ENCODE measurements at places on chromosomes 6 and 20. TPM values are rescaled to one million over a fixed set of nuclear protein-coding genes. Genes with fewer than 3 reads are reported as not detected.
A peak's percentile ranks its signal among the peaks of the same experiment; 100 is the strongest.

GRCh38 chr20:40294175-40294574, 394.9 kb downstream of the MAFB start:
- no peaks in the 10 kb centered on the region for H3K27me3 ChIP-seq
- no peaks in the 10 kb centered on the region for H3K4me1 ChIP-seq
- H3K36me3 ChIP-seq = no peaks in the 10 kb centered on the region

DNA sequence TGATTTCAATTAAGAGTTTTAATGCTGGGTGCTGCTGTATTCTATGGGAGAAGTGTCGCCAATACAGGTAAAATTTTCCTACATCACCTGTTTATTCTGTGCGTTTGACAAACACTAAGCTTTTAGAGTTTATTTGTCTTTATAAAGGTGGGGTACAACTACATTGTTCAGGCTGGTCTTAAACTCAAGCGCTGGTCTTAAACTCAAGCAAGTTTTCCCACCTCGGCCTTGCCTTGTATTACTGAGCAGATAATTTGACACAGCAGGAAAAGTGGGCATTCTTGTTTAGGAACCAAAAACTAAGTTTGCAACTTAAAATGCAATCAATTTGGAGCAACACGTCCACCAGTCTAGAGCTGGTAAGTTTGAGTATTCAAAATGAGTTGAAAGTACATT, 112.9 kb upstream of the BTN3A2 start:
- peak overlapping the region; percentile 53 for H3K27ac ChIP-seq
- H3K4me1 ChIP-seq = no peaks in the 10 kb centered on the region
- H3K27me3 ChIP-seq = no peaks in the 10 kb centered on the region

GRCh38 chr6:144278659-144279314, 6.3 kb upstream of the UTRN start:
- no peaks in the 10 kb centered on the region for H3K4me1 ChIP-seq
- no peak overlapping the region for H3K27ac ChIP-seq
- no peaks in the 10 kb centered on the region for H3K36me3 ChIP-seq
- no peak for DNase-seq
- no peaks in the 10 kb centered on the region for H3K27me3 ChIP-seq
- no peak overlapping the region for H3K4me3 ChIP-seq

DNA sequence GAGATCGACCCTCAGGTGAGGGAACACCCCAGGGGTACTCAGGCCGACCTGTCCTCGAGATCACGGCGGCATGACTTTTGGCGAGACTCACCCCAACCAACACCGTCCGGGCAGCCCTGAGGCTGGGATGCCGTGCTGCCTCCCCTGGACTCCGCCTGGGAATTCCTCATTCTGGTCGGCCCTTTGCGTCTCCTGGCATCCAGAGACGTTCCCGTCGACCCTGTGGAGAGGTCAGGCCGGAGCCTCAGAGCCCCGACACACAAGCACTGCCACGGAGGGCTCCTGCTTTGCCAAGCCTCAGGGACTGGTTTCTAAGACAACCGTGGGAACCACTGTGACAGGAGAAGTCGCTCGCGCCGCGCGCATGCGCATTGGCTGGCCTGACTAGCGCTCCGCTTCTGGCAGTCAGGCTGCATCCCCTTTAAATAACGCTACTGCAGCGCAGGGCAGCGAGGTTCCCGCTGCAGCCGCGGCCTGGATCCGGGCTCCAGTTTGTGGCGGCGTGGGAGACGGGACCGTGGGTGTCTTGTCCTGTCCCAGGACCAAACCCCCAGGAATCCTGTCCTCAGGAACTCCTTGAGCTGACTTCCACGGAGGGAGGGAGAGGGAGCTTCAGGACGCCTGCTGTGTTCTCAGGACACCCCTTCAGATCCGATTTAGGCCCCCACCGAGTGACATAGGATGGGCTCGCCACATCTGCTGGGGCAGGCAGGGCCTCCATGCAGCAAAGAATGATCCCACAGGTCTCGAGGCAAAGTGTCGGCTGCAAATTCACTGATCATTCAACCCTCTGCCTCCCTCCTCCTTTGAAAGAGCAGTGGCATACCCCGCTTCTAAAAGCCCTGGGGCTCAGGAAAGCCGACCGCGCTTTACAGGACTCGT, 163.2 kb upstream of the ZNF337 start:
- H3K27ac ChIP-seq = no peak overlapping the region
- no peaks in the 10 kb centered on the region for H3K36me3 ChIP-seq
- H3K27me3 ChIP-seq = no peaks in the 10 kb centered on the region
- peak; percentile 53 for DNase-seq

- no peak for DNase-seq
- no peak overlapping the region for H3K27ac ChIP-seq
- H3K36me3 ChIP-seq = no peaks in the 10 kb centered on the region
- no peaks in the 10 kb centered on the region for H3K27me3 ChIP-seq
- no peak overlapping the region for H3K4me3 ChIP-seq
These were observed 97.5 kb downstream of the FAM120B start for GRCh38 chr6:170404036-170404435.

GRCh38 chr6:153563001-153563400, 431.9 kb upstream of the RGS17 start:
- H3K4me1 ChIP-seq = no peaks in the 10 kb centered on the region
- no peaks in the 10 kb centered on the region for H3K27me3 ChIP-seq
- H3K36me3 ChIP-seq = no peaks in the 10 kb centered on the region

The COL9A3 gene
- total RNA-seq = 6.5 TPM

The KIAA0408 gene
- 6.3 TPM for total RNA-seq

DNA sequence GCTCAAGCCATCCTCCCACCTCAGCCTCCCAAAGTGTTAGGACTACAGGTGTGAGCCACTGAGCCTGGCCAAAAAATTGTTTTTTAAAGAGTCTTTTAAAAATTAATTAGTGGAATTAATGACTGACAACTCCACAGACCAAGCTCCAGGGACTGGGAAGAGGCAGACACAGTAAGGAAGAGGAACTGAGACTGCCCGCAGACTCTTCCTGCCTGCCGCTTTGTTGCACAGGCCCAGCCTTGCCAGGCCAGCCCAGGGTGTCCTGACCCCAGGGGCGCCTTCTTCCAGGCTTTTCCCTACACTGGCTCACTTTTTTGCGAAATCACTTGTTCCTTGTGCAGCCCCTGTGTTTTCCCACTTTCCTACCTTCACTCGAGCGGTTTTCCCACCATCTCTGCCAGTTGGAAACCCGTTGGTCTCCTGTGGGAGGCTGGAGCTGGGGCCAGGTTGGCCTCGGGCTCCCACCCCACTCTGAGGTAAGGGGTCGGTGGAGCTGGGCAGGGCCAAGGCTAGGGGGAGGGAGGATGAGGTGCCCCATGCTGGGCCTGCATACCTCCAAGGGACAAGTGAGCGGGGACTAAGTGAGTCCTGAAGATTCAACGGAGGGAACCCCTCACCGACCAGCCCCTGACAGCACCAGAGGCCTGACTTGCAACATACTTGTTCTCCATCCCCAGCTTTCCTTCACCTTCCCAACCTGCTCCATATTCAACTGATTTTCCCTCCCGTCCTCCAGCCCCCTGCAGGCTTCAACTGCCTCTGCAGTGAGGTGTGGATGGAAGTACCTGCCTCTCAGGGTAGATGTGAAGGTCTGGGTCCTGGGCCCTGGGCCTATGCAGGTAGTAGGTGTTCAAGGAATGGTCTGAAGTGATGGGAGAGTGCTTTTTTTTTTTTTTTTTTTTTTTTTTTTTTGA, 23.5 kb upstream of the SMIM29 start:
- no peaks in the 10 kb centered on the region for H3K27me3 ChIP-seq
- no peak overlapping the region for H3K4me3 ChIP-seq
- H3K27ac ChIP-seq = no peak overlapping the region
- DNase-seq = no peak
- H3K36me3 ChIP-seq = no peaks in the 10 kb centered on the region
- no peaks in the 10 kb centered on the region for H3K4me1 ChIP-seq

The FAM184A gene
- 3.6 TPM for total RNA-seq

DNA sequence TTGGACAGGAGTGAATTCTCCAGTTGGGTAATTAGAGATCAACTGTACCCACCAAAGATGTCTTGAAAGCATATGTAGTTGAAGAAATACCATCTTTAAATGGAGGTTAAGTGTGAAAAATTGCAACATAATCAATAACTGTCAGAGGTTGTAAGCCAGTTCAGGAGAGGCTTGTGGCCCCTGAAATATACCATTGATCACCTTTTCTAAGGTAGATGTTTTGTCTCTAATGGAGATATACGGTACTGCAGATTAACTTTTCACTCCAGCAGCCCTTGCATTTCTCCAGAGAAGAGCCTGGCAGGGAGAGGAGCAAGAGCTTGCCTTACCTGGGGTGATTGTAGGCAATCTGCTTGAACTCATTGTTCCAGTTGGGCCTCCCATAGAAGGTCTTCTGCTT, 48.8 kb downstream of the NOX3 start:
- H3K4me1 ChIP-seq = no peaks in the 10 kb centered on the region
- no peak overlapping the region for H3K27ac ChIP-seq
- DNase-seq = no peak
- no peaks in the 10 kb centered on the region for H3K36me3 ChIP-seq

The NUP153 gene
- 46.2 TPM for total RNA-seq

The HLA-E gene
- total RNA-seq = 354 TPM

- H3K27me3 ChIP-seq = no peaks in the 10 kb centered on the region
- no peak overlapping the region for H3K27ac ChIP-seq
- H3K4me3 ChIP-seq = no peak overlapping the region
- H3K36me3 ChIP-seq = no peaks in the 10 kb centered on the region
- H3K4me1 ChIP-seq = no peaks in the 10 kb centered on the region
These were observed 93.8 kb upstream of the BCLAF1 start for GRCh38 chr6:136383268-136383937.

The CNR1 gene
- total RNA-seq = 6.1 TPM

The SOBP gene
- total RNA-seq = 23.3 TPM

DNA sequence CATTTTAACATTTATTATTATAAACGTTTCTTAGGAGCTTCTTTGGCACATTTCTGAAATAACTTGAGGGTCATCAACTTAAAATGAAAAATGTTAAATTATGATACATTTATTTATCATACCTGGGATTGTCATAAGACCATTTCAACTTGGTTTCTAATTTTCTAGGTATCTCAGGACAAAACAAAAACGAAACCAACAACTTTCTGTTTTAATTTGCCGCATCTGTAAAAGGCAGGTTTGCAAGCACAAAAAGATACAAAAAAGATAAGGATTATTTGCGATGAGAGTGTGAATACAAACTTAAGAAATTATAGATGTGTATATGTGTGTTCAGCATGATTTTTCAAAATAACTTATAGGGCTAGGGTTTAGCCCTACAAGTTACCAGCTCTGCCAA, 395.0 kb upstream of the RUNX2 start:
- H3K27ac ChIP-seq = no peak overlapping the region
- H3K27me3 ChIP-seq = no peaks in the 10 kb centered on the region
- no peaks in the 10 kb centered on the region for H3K4me1 ChIP-seq
- DNase-seq = no peak
- H3K36me3 ChIP-seq = no peaks in the 10 kb centered on the region
- H3K4me3 ChIP-seq = no peak overlapping the region

DNA sequence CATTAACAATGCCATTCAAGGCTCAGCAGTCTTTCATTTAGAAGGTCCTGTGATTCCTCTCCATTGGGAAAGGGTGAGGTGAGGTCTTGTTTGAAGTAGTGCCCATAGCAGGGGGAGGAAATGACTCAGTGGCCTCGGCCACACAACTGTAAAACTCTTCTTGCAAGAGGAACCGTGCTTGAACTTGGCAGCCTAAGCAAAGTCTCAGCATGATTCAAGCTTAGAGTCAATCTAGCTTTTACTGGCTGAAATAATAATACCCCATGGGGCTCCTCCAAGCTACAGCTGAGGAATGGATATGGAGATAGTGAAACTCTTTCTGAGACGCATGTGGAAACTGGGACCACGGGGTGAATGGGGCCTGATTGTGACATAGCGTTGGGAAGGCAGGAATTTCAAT, 428.2 kb downstream of the BMP2 start:
- no peaks in the 10 kb centered on the region for H3K27me3 ChIP-seq
- H3K4me3 ChIP-seq = no peak overlapping the region
- DNase-seq = no peak

DNA sequence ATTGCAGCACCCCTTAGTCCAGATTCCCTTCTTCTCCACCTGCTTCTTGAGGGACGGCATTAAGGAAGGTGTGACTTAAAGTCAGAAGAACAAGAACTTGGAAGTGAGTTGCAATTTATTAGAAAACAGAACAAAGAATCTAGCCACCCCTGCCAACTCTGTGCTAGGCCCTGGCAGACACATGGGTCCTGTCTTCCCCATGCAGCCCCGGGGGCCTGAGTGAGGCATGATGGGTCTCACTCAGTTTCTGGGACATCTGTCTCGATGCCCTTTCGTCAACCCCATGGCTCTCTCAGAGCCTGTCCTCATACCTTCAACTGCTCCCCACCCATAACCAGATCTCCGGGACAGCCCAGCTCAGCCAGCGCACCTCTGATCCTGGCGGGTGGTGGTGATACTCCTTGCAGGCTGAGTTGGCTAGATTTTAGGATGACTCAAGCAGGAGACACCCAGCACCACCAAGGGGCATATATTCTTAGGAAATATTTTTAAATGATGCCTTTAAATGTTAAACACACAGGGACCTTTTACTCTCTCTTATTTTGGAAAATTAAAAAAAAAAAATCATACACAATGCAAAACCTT, 143.2 kb upstream of the RNF24 start:
- DNase-seq = no peak
- H3K4me3 ChIP-seq = no peak overlapping the region
- no peak overlapping the region for H3K27ac ChIP-seq
- peaks cover 6% of the 10 kb centered on the region for H3K4me1 ChIP-seq
- no peaks in the 10 kb centered on the region for H3K27me3 ChIP-seq
- no peaks in the 10 kb centered on the region for H3K36me3 ChIP-seq

GRCh38 chr6:118263921-118264486, 284.1 kb upstream of the PLN start:
- H3K27me3 ChIP-seq = no peaks in the 10 kb centered on the region
- no peaks in the 10 kb centered on the region for H3K36me3 ChIP-seq
- no peaks in the 10 kb centered on the region for H3K4me1 ChIP-seq
- no peak overlapping the region for H3K27ac ChIP-seq

- DNase-seq = no peak
- no peaks in the 10 kb centered on the region for H3K36me3 ChIP-seq
- no peak overlapping the region for H3K4me3 ChIP-seq
- H3K27ac ChIP-seq = no peak overlapping the region
These were observed 104.3 kb downstream of the SLC23A2 start for GRCh38 chr20:4896971-4897497.

GRCh38 chr6:124995131-124995530, 32.9 kb downstream of the RNF217 start:
- H3K27ac ChIP-seq = no peak overlapping the region
- no peak for DNase-seq
- no peak overlapping the region for H3K4me3 ChIP-seq
- no peaks in the 10 kb centered on the region for H3K36me3 ChIP-seq
- H3K4me1 ChIP-seq = no peaks in the 10 kb centered on the region

DNA sequence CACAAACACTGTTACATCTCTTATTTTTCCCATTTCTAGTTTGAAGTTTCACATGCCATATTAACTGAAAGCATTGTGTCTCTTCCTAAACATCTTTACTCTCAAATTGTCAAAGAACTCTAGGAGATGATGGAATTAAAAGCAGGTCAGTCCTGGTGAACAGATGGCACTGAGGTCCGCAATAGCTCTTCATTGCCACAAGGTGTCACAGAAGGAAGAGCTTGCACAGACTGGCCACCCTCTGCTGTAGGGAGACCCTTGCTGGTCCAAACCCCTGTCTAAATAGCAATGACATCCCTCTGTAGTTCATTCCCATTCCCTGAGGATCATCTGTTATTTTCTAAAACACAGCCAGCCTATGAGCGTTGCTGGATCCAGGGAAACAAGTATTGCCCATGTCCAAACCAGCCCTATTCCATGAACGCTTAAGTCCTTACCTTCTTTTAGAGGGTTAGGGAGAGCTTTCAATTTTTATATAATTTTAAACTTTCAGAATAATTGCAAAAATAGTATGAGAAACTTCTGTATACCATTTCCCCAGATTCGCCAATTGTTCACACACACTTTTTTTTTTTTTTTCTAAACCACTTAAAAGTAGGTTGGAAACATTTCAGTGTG, 10.1 kb upstream of the HDAC2 start:
- no peak for DNase-seq
- no peaks in the 10 kb centered on the region for H3K36me3 ChIP-seq
- H3K4me1 ChIP-seq = no peaks in the 10 kb centered on the region
- H3K27ac ChIP-seq = no peak overlapping the region
- H3K4me3 ChIP-seq = no peak overlapping the region

The PNPLA1 gene
- 2.0 TPM for total RNA-seq
